ENCODE measurements at places on chromosomes 6 and 20.

DNA sequence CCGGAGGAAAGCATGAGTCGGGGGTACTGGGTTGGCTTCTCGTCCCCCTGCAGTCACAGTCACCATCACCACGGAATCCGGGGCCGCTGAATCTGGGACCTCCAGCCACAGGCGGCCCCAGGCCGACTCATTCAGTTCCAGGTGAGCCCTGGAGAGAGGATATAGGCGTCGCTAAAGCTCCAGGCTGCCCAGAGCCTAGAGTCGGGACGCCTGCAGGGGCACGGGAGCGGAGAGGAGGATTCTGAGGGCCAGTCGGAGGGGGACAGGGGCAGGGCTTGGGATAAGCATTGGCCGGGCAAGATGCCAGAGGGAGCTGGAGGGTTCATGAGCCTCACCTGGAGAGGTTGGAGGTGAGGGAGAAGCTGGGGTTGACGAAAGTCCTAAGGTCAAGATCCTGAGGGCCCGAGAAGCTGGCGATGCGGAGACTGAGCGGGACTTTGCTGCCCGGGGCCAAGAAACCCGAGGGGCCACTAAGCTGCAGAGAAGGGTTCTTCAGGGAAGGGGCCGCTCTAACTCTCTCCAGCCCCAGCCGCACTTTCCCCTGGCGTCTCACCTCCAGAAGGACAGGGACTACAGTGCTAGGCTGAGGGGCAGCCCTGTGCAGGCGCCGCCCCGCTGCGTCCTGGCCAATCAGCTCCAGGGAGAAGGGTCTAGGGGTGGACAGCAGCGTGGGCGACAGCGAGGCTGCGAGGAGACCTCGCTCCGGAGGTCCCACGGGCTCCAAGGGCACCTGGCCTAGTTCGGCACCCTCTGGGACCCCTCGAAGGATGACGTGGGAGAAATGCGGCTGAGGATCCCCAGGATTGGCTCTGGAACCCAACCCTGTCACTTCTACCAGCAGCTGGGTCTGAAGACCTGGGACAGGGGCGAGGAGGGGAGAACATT is 3.7 kb downstream of the SAPCD1 start:
- DNase-seq = no peak
- no peaks in the 10 kb centered on the region for H3K27me3 ChIP-seq
- peak overlapping the region; percentile 34 for H3K4me3 ChIP-seq
- no peak overlapping the region for H3K27ac ChIP-seq
- peaks cover 2% of the 10 kb centered on the region for H3K36me3 ChIP-seq

DNA sequence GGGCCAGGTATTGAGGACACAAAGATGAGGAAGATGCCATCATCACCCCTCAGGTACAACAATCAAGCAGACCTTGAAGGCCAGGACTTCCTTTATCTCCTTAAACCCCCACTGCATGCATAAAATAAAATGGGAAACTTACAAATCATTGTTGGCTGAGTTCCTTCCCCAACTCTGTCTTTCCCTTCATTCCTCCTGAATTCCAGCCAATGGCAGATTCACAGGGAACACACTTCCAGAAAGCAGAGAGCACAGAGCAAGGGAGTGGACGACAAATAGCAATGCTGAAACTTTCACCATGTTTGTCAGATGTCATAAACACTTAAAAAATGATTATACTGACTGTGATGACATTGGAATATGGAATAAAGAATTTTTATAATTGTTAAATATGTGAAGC is 37.3 kb upstream of the NXT1 start:
- no peak for DNase-seq
- peaks cover 3% of the 10 kb centered on the region for H3K4me1 ChIP-seq

- H3K36me3 ChIP-seq = no peaks in the 10 kb centered on the region
- DNase-seq = no peak
- no peak overlapping the region for H3K4me3 ChIP-seq
- H3K27me3 ChIP-seq = peaks cover 9% of the 10 kb centered on the region
- no peak overlapping the region for H3K27ac ChIP-seq
Measured at GRCh38 chr20:39338469-39339376, 376.6 kb downstream of the DHX35 start.

DNA sequence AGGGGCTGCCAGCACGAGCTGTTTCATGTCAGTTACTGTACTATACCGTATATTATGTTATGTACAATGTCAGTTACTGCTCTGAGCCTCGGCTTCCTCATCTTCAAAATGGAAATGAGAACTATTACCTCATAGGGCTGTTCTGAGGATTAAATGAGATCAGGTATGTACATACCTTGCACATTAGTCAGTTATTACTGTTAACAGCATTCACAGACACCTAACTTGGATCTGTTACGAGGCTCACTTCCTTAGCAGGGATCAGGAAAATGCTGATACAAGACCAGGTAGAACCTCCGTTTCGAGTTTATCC is 69.7 kb upstream of the TBC1D7 start:
- peaks cover 12% of the 10 kb centered on the region for H3K4me1 ChIP-seq
- peaks cover 8% of the 10 kb centered on the region for H3K27me3 ChIP-seq
- DNase-seq = no peak
- no peak overlapping the region for H3K27ac ChIP-seq
- no peak overlapping the region for H3K4me3 ChIP-seq
- H3K36me3 ChIP-seq = no peaks in the 10 kb centered on the region

GRCh38 chr6:52362443-52363227 is 684 bp downstream of the PAQR8 start:
- H3K27me3 ChIP-seq = peaks cover 20% of the 10 kb centered on the region
- peak overlapping the region; percentile 80 for H3K27ac ChIP-seq
- DNase-seq = peak; percentile 13
- H3K36me3 ChIP-seq = peaks cover 1% of the 10 kb centered on the region

- H3K4me1 ChIP-seq = no peaks in the 10 kb centered on the region
- H3K27me3 ChIP-seq = peaks cover 4% of the 10 kb centered on the region
- H3K27ac ChIP-seq = no peak overlapping the region
- H3K4me3 ChIP-seq = no peak overlapping the region
- H3K36me3 ChIP-seq = no peaks in the 10 kb centered on the region
Measured at GRCh38 chr6:47165918-47166317, 123.8 kb upstream of the ADGRF1 start.

DNA sequence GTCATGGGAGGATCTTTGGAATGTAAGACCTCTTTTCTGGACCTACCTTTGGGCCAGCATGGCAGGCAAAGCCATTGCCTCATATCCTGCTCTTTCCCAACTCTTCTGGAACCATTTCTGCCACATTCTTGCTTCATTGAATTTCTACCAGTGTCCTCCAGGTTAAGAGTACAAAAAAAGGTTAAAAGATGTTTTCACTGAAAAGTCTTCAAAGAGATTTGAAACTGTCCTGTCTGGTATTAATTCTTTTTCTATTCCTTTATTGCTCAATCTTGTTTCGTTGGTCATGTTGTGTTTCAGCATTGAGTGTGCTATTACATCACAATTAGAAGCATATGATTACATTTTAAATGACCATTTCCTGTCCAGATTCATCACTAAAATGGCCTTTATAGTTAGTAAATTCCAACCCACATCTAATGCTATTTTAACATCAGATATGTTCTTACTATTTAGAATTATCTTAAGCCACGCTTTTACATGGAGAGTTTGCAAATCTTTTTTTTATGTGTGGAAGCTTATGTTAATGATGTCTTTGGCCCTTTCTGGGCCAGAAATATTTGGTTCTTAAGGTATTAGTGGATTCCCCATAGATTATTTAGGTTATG is 450.9 kb downstream of the GJA1 start:
- DNase-seq = no peak
- H3K36me3 ChIP-seq = no peaks in the 10 kb centered on the region
- H3K4me3 ChIP-seq = no peak overlapping the region
- H3K27me3 ChIP-seq = no peaks in the 10 kb centered on the region

- H3K27ac ChIP-seq = no peak overlapping the region
- H3K27me3 ChIP-seq = peaks cover 23% of the 10 kb centered on the region
- DNase-seq = no peak
- peaks cover 14% of the 10 kb centered on the region for H3K4me1 ChIP-seq
- H3K36me3 ChIP-seq = no peaks in the 10 kb centered on the region
Measured at GRCh38 chr6:148954461-148954860, 207.6 kb downstream of the UST start.

DNA sequence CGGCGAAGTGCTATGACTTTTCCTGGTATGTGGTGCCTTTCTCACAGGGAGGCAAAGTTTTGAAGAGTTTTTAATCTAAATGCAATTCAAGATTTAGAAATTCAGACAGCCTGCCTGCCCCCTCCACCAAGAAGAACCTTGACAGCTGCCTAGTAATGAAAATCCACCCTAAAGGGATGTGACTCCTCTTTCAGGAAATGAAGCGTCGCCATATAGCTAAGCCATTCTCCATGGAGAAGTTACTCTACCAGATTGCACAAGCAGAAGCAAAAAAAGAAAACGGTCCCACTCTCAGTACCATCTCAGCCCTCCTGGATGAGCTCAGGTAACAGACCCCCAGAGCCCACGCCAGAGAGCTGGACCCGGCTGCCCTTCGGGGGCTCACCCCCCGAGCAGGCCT is 150.1 kb downstream of the DTNBP1 start:
- H3K4me1 ChIP-seq = no peaks in the 10 kb centered on the region
- peaks cover 43% of the 10 kb centered on the region for H3K36me3 ChIP-seq
- no peak overlapping the region for H3K4me3 ChIP-seq
- no peaks in the 10 kb centered on the region for H3K27me3 ChIP-seq
- no peak overlapping the region for H3K27ac ChIP-seq
- no peak for DNase-seq

DNA sequence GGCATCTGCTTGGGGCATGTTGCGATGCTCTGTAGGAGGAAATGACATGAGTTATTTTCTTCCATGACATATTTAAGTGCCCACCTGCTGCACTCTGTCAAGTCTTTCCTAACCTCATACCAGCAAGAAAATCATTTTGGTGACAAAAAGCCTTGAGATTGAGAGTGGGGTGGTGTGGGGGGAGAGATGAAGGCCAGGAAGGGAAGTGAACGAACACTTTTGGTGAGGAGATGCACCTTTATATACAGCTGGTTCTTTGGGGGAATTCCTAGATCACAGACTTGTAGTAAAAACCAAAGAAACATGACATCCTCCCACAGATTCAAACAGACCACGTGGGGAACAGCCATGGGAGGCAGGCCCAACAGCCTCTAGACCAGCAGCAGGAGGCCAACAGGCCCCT is 26.1 kb downstream of the NCOA5 start:
- no peak overlapping the region for H3K4me3 ChIP-seq
- H3K4me1 ChIP-seq = no peaks in the 10 kb centered on the region
- H3K27ac ChIP-seq = no peak overlapping the region
- DNase-seq = no peak
- peaks cover 49% of the 10 kb centered on the region for H3K36me3 ChIP-seq

- no peak for DNase-seq
- no peaks in the 10 kb centered on the region for H3K4me1 ChIP-seq
- no peaks in the 10 kb centered on the region for H3K27me3 ChIP-seq
- peaks cover 32% of the 10 kb centered on the region for H3K36me3 ChIP-seq
- H3K4me3 ChIP-seq = no peak overlapping the region
Measured at GRCh38 chr20:58702859-58703648, 10.5 kb downstream of the NPEPL1 start.

DNA sequence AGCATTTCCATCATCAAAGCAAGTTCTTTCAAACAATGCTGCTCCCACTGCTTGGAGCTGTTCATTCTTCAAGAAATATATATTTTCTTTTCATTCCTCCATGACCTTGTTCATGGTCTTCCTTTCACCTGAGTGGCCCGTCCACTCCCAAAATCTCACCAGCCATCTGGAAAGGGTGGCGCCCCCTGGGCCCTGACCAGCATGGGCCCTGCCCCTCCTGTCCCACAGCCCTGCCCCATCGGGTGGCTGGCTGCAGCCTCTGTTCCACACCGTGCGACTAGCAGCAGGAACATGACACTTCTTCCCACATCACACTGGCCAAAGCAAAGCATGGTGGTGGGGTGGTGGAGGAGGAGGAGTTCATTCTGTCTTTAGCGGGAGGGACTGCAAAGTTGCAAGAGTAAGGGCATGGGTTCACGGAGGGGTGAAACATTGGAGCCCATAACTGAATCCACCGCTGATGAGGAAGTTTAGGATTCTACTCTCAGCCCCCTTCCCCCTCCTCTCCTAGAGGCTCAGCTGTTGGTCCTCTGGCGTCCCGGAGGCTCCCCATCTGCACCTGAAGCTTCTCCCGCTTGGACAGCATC is 195.2 kb upstream of the SLC24A3 start:
- peaks cover 3% of the 10 kb centered on the region for H3K27me3 ChIP-seq
- no peak overlapping the region for H3K4me3 ChIP-seq
- peaks cover 13% of the 10 kb centered on the region for H3K4me1 ChIP-seq
- no peak for DNase-seq

GRCh38 chr6:7899889-7900213 is 10.7 kb downstream of the TXNDC5 start:
- H3K36me3 ChIP-seq = peaks cover 60% of the 10 kb centered on the region
- peaks cover 49% of the 10 kb centered on the region for H3K27me3 ChIP-seq
- peaks cover 18% of the 10 kb centered on the region for H3K4me1 ChIP-seq
- no peak for DNase-seq
- H3K4me3 ChIP-seq = no peak overlapping the region

- no peaks in the 10 kb centered on the region for H3K36me3 ChIP-seq
- H3K27me3 ChIP-seq = no peaks in the 10 kb centered on the region
- H3K27ac ChIP-seq = no peak overlapping the region
- H3K4me3 ChIP-seq = no peak overlapping the region
- H3K4me1 ChIP-seq = peaks cover 8% of the 10 kb centered on the region
Measured at GRCh38 chr20:40986774-40987173, 41.8 kb upstream of the TOP1 start.

DNA sequence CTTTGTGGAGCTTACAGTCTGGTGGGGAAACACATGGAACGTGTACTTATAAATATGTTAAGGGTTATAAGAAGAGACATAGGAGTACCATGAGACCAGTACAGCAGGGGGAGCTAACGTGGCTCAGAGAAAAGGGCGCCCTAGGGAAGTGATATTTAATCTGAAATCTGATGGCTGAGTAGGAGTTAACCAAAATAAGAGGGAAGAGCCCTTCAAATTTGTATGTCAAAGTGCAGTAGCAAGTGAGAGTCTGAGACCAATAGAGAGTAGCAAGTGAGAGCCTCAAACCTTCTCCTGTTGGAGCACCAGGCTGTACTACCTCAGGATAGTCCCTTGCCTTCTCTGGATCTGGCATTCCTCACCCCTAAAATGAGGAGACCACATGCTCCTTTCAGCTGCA is 6.1 kb upstream of the PKIG start:
- no peak overlapping the region for H3K4me3 ChIP-seq
- peaks cover 5% of the 10 kb centered on the region for H3K4me1 ChIP-seq
- no peaks in the 10 kb centered on the region for H3K27me3 ChIP-seq
- H3K27ac ChIP-seq = no peak overlapping the region
- H3K36me3 ChIP-seq = no peaks in the 10 kb centered on the region

DNA sequence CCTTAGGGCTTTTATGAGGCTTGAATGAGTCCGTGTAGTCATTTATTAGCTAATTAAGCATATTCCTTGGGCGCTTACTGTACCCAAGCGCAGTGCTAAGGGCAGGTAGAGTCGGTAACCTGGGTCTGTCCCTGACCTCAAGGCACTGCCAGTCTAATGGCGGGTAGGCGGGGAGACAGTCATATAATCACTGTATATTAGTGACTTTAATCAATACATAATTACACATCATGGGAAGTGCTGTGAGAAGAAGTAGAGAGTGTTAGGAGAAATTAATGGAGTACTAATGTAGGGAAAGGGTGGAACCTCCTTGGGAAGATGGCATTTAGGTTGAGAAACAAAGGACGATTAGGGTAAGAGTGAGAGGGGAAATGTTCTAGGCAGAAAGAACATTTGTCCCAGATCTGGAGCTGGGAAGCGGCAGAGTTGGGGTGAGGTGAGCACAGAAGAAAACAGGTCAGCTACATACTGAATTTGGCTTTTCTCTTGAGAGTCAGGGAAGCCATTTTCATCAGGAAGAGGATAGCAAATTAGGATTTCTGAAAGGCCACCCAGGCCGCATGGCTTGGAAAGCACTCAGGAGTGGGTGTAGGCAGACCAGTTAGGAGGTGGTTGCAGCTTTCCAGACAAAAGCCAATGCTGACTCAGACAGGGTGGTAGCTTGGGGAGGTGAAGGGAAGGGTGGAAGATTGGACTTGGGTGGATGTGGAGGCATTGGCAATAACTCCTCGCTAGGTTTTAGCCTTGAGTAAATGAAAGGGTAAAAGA is 954 bp upstream of the BLCAP start:
- no peaks in the 10 kb centered on the region for H3K27me3 ChIP-seq

All from progenitor cell of endocrine pancreas (in vitro differentiated cells).